ENCODE measurements at places on chromosomes 5 and 9.

GRCh38 chr9:125965477-125965876 is 218.3 kb downstream of the PBX3 start:
- no peak for DNase-seq

- no peak for DNase-seq
Measured at GRCh38 chr5:5242056-5242455, 101.9 kb downstream of the ADAMTS16 start.

- DNase-seq: no peak
Measured at GRCh38 chr5:88390096-88390441, 121.4 kb upstream of the TMEM161B start.

DNA sequence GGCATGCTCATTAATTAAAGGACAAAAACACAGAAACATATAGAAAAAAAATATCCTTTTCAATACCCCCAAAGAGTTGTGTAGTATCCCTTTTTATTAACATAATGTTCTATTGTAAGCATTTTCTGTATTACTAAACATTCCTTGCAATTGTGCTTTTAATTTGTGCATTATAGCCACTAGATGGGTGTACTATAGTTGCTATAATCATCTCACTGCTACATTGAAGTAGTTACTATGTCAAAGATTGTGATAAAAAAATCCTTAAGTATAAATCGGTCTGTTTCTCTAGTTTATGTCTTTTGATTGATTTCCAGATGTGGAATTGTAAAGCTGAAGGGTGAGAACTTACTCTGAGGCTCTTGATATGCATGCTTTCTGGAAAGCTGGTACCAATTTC is 21.4 kb downstream of the FREM1 start:
- DNase-seq: no peak

DNA sequence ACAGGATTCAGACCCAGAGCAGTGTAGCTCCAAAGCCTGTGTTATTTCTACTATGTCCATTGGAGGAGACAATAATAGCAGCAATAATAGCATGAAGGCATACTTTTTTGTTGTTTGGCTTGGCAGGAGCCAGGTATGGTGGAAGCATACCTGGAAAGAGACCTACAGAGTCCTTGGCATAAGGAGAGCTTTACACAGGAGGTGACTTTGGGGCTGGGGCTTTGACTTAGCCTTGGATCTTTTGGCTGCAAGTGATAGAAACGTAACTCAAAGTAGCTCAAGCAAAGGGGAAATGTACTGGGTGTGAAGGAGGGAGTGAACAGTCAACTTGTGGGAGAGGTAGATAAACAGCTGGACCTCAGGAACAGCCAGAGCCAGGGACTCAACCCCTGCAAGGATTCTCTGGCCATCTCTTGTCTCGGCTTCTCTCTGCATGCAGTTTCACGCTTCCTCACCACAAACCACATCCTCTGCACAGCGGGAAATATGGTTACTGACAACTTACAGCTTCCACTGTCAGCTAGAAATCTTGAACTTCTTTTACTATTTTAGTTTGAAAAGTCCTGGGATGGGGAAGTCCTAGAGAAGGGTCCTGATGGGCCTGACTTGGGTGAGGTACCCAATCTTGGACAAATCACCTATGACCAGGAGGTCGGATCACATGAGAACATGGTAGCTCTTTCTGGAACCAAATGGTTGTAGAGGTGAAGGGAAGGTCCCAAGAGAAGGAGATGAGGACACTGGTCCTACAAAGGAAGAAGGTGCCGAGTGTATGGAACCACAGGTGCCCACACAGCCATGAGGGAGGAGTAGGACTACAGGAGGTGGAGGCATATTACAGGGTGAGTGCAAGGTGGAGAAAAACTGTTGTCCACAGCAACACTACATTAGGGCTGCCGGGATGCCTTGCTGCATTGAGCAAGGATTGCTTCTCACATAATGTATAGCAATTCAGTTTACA is 47.0 kb upstream of the TGFBR1 start:
- peak; percentile 86 for DNase-seq

DNA sequence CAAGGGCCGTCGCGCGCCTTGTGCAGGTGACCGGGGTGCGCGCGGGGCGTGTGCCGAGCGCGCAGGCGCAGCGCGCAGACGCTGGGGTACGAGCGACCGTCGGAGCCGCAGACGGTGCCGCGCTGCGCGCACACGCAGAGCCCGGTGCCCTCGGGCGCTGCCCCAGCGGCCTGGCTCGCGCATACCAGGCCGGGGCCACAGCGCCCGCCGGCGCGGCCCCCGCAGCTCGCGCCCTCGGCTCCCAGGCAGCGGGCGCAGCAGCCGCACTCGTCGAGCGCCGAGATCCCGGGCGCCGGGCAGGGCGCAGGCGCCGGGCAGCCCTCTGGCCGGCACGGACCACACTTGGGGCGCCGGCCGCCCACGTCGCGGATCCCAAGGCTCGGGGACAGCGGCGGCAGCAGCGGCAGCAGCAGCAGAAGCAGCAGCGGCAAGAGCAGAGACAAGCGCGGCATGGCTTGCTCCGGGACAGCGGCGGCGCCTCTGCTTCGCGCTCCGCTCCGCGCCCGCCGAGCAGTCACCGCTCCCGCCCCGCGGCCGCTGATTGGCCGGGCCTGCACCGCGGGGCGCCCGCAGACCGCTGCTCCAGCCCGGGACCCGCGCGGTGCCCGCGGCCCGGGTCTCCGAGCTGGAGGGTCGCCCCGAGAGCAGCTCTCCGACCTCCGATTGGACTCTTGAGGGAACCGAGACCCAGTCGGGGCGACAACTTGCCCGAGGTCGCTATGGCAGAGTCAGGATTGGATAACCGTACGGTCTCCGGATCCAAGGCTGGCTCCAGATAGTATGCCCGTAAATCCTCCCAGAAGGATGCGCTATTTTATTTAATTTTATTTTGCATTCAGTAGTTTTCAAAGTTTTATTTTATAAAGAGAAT is at the start of gene IGFBPL1:
TSS of gene IGFBPL1 (minus strand) at position 482 of the 871 bp plus-strand sequence. CDS start at position 452, 30 bp downstream.
- peak; percentile 30 for DNase-seq

- DNase-seq: no peak
Measured at GRCh38 chr5:108238936-108239887, 142.7 kb downstream of the FBXL17 start.

DNA sequence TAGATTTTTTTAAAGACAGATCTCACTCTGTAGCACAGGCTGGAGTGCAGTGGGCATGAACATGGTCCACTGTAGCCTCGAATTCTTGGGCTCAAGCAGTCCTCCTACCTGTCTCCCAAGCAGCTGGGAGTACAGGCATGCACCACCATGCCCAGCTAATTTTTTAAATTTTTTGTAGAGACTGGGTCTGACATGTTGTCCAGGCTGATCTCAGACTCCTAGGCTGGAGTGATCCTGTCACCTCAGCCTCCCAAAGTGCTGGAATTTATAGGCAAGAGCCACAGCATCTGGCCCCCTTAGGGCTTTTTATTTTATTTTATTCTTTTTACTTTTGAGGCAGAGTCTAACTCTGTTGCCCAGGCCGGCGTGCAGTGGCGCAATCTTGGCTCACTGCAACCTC is 56.4 kb downstream of the NSD1 start:
- DNase-seq: no peak

DNA sequence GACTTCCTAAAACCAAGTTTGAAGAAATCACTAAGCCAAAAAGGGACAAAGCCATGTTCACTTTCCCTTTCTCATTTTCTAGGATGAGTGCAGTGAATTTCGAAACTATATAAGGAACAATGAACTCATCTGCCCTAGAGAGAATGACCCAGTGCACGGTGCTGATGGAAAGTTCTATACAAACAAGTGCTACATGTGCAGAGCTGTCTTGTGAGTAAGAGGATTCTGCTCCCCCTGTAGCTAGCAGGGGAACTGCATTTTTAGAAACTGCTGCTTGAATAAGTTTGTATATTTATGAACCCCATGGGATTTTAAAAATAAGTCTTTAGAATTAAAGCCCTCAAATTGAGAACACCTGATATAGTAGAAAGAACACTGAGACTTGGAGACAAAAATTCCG is 42.7 kb upstream of the SPINK14 start:
- DNase-seq: no peak

DNA sequence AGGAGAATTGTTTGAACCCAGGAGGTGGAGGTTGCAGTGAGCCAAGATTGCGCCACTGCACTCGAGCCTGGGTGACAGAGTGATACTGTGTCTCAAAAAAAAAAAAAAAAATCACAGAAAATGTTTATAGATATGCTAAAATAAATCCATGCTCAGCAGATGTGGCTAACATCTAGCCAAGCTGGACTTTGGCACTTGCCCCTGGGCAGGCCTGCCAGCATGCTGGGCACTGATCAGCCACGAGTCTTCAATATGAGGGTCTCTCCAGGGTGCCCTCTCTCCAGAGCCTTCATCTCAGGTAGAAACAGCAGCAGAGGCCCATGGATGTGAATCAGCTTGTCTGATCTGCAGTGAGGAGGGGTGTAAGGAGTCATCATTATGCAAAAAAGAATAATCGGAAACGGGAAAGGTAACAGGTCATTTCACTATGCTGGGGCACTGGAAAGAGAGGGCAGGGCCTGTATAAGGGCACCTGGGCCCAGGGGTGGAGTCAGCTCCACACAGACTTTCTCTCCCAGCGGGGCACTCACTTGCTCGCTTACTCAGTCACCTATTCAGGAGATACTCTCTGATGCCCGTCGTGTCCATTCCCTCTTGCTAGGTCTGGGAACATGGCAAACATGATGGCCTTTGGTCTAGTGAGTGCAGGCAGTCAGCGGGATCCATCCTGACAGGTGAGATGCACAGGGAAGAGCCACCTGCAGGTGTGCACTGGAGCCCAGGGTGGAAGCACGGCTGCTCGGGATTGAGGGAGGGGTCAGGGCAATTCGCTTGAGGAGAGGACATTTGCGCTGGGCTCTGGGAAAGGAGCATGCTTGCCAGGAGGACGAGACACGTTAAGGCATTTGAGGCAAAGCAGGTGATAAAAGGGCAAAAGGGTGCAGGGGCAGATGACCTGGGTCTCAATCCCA is 17.1 kb downstream of the RNF44 start:
- no peak for DNase-seq

DNA sequence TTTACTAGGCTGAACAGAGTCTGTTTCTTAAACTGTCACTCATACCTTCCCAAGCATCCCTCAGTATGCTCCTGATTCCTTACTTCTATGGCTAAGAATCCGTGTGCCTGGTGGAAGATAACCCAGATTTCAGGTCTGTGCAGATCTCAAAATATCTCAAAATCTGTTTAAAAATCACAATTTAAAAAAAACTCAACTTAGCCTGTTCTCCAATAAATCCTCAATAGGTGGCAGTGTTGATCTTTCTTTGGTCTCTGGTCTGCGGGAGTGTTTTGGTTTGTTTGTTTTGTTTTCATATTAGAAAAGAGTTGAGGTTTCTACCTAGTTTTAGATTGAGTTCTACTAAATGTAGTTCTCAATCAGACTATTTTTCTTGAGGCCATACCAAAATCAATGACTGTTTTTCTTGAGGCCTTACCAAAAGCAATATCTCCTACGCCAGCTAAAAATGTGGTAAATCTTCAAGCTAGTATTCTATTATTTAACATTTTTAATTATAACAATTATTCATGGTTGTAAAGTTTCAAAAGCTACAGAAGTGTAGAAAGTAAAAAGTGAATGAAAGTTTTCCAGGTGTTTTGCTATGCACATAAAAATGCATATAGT is 57.9 kb downstream of the TGFBR1 start:
- DNase-seq: peak; percentile 75

GRCh38 chr5:35302544-35302943 is 72.3 kb upstream of the PRLR start:
- DNase-seq: no peak

DNA sequence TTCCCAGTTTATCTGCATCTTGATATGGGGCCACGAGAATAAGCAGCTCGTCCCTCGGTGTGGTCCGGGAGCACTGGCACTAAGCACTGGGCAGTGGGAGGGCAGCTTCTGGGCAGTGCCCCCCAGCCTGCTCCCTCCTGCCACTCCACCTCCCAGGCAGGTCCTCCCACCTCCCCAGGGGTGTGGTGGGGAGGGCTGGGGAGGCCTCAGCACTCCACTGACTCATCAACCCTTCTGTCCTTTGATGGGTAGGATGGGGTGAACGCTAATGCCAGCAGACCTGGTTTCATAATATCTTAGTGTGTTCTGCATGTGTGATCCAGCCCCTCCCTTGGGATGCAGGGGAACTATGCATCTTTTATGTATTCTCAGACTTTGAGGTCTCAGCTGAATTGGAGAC is 62.2 kb upstream of the GNE start:
- no peak for DNase-seq

DNA sequence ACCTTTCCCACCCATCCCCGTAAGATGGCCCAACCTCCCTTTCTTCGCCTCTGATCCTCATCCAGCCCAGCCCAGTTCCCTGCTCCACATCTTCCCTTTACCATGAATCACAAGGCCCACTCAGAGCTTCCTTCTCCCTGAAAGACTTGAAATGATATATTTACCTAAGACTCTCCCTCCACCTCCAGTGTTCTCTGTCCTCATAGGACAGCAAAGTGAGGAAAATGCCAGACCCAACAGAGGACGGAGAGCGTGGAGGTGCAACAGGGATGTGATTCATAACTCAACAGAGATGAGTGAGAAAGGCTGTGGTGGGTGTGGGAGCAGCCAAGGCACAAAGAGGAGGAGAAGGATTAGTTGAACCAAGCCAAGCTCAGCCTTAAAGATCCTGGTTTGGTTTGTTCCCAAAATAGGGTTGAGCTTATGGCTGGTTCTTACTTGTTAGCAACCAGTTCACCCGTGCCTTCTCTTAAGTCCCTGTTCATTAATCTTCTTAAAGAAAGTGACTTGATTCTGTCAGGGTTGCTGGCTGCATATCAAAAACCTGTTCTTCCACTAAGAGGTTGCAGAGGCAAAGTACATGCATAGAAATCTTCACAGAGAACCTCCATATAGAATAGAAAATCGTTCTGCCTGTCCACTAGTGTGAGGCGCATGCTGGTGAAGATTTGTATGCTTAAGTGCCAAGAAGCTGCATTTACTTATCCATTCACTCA is 183.2 kb downstream of the ACTL7B start:
- DNase-seq: no peak

GRCh38 chr9:19965336-19965735 is 176.5 kb upstream of the SLC24A2 start:
- no peak for DNase-seq

DNA sequence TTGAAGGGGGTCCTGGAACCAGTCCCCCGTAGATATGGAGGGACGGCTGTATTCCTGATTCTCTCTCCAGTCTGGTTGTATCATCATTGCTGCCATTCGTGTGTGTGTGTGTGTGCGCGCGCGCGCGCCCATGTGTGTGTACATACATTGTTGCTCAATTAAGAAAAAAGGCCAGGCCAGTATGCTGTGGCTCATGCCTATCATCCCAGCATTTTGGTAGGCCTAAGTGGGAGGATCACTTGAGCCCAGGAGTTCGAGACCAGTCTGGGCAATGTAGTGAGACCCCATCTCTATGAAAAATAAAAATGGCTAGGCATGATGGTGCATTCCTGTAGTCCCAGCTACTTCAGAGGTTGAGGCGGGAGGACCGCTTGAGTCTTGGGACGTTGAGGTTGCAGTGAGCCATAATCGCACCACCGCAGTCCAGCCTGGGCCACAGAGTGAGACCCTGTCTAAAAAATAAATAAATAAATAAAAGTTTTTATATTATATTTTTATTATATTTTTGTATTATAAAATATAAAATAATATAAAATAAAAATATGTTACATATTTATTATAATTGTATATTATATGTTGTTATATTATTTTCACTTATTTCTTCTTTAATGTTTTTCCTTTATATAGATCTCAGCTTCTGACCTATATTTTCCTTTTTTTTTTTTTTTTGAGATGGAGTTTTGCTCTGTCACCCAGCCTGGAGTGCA is 53.2 kb downstream of the SPIN1 start:
- DNase-seq: no peak
